ENCODE measurements at places on chromosomes 6 and 20.

- DNase-seq, result no peak
Observed at GRCh38 chr6:19925533-19925932, 88.4 kb downstream of the ID4 start.

- DNase-seq, result no peak
Observed at GRCh38 chr6:24464253-24465038, 24.9 kb downstream of the GPLD1 start.

GRCh38 chr20:17679941-17680835, 1.9 kb downstream of the RRBP1 start:
- DNase-seq, result peak; percentile 72

- no peak for DNase-seq
Observed at GRCh38 chr20:21601799-21602198, 87.9 kb upstream of the NKX2-2 start.

All from psoas muscle (tissue), 8 donors.